Aorta (tissue), 5 donors: ENCODE measurements at places on chromosomes 5 and 9. TPM values are rescaled to one million over a fixed set of nuclear protein-coding genes. Genes with fewer than 3 reads are reported as not detected.

GRCh38 chr9:124137009-124137943 lies 120.5 kb upstream of the NEK6 start:
- no peak overlapping the region for H3K27ac ChIP-seq
- DNase-seq: no peak
- no peaks in the 10 kb centered on the region for H3K4me1 ChIP-seq
- no peaks in the 10 kb centered on the region for H3K27me3 ChIP-seq

DNA sequence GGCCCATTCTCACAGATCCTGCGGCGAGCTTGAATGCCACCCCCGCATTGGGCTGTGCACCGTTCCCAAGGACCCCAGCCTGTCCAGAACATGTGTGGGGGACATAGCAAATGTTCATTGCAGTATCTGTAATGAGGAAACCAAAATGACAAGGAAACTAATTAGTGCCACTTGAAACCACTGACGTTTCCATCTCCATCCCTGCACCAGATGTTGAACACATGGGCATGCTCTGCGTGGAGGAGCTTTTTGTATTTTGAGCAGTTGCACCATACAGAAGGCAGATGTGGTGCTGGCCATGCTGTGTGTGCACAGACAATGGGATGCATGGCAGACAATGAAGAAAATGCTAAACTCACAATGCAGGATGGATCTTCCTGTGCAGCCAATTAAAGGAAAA lies 437.7 kb downstream of the SEMA5A start:
- peaks cover 6% of the 10 kb centered on the region for H3K36me3 ChIP-seq
- no peak overlapping the region for H3K27ac ChIP-seq
- DNase-seq: no peak
- no peaks in the 10 kb centered on the region for H3K27me3 ChIP-seq
- H3K4me1 ChIP-seq: no peaks in the 10 kb centered on the region

The PCDHGA12 gene
- total RNA-seq: 18.8 TPM

GRCh38 chr5:86688406-86688805 lies 70.7 kb downstream of the COX7C start:
- no peaks in the 10 kb centered on the region for H3K4me1 ChIP-seq
- DNase-seq: no peak
- no peak overlapping the region for H3K4me3 ChIP-seq
- H3K27me3 ChIP-seq: no peaks in the 10 kb centered on the region
- no peaks in the 10 kb centered on the region for H3K36me3 ChIP-seq
- H3K27ac ChIP-seq: no peak overlapping the region

The FOXD4L6 gene
- total RNA-seq: not detected

The PHPT1 gene
- 84.1 TPM for total RNA-seq

The CDC25C gene
- not detected for total RNA-seq

GRCh38 chr9:113957821-113958341 lies 81.8 kb downstream of the ZNF618 start:
- H3K36me3 ChIP-seq: no peaks in the 10 kb centered on the region
- no peaks in the 10 kb centered on the region for H3K27me3 ChIP-seq
- peaks cover 10% of the 10 kb centered on the region for H3K4me1 ChIP-seq
- no peak overlapping the region for H3K4me3 ChIP-seq
- H3K27ac ChIP-seq: no peak overlapping the region
- no peak for DNase-seq
